Ammon's horn (tissue), 1 donor: ENCODE measurements at places on chromosomes 5 and 9.

- no peak for DNase-seq
Measured at GRCh38 chr5:821504-821903, 29.3 kb downstream of the ZDHHC11 start.

DNA sequence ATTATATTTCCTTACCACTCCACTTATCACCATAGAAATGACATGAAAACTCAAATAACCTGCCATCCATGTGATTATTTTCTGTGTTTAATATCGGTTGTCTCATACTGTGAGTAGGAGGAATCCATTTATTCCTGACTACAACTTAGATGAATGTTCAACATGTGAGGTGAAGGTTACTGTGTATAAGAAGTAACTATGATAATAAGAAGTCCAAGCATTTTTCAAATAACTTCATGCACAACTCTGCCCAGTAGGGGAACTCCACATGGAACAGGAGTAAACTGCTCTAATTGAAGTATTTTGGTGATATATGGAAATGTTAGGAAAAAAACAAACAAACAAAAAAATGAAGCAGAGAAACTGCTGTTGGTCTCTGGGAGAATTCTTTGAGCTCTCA, 447.5 kb upstream of the GRIN3A start:
- no peak for DNase-seq

- DNase-seq: peak; percentile 12
Measured at GRCh38 chr5:15510831-15511230, 10.9 kb downstream of the FBXL7 start.

DNA sequence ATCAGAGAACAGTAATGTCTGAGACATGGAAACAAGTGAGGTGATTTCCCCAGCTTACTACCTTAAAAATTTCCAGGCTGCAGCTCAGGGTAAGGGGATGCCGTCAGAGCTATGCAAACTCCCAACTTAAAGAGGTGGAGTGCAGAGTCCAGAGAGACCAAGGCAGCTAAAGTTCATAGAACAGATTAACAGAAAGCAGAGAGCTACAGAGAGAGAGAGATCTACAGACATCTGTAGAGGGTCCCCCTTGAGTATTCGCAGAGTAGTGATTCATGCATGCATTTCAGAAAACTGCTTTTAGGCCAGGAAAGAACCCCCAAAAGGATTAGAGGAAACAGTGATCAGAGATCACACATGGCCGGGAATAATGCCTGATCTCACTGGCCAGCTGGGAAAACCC, 306.2 kb upstream of the PUM3 start:
- DNase-seq: no peak
